Ascending aorta (tissue), 2 donors: ENCODE measurements at places on chromosomes 13 and 19.
A peak's percentile ranks its signal among the peaks of the same experiment; 100 is the strongest.

GRCh38 chr19:51686171-51686570 lies 7.0 kb upstream of the SPACA6 start:
- no peak for DNase-seq

- DNase-seq = no peak
Measured at GRCh38 chr13:44648392-44649103, 72.4 kb upstream of the TSC22D1 start.

- DNase-seq = no peak
Measured at GRCh38 chr19:2798158-2798685, 12.9 kb downstream of the THOP1 start.

GRCh38 chr13:91323349-91323748 lies 24.1 kb upstream of the MIR17HG start:
- no peak for DNase-seq

- DNase-seq = no peak
Measured at GRCh38 chr13:79621902-79622301, 140.9 kb downstream of the NDFIP2 start.

- DNase-seq = no peak
Measured at GRCh38 chr13:51996641-51997040, 14.6 kb downstream of the ATP7B start.

DNA sequence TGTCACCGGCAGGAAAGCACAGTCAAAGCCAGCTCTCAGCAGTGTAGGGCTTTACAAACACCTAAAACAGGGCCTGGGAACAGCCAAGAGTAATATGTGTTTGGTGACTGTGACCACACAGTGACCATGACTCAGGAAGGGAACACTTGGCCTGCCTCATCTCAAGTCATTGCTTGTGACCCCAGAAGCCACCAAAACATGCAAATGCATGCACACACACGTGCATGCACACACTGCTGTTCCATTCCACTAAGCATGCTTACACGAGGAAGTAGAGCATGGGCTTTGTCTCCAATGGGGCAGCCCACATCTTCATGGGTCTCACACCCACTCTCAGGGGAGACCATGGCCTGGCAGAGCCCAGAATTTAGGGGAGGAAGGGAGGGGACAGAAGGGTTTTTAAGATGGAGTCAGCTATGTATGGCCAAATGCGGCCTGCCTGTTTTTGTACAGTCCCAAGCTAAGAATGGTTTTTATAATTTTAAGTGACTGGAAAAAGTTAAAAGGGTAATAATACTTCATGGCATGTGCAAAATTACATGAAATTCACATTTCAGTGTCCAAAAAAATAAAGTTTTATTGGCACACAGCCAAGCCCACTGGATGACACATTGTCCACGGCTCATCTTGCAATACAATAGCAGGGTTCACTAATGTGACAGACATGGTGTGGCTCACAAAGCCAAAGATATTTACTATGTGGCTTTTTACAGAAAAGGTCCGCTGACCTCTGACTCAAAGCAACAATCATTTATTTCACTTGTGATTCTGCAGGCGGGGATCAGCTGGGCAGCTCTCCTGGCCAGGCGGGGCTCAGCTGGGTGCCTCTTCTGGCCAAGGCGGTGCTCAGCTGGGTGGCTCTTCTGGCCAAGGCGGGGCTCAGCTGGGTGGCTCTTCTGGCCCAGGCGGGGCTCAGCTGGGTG lies 17.3 kb downstream of the ZFR2 start:
- DNase-seq = no peak

DNA sequence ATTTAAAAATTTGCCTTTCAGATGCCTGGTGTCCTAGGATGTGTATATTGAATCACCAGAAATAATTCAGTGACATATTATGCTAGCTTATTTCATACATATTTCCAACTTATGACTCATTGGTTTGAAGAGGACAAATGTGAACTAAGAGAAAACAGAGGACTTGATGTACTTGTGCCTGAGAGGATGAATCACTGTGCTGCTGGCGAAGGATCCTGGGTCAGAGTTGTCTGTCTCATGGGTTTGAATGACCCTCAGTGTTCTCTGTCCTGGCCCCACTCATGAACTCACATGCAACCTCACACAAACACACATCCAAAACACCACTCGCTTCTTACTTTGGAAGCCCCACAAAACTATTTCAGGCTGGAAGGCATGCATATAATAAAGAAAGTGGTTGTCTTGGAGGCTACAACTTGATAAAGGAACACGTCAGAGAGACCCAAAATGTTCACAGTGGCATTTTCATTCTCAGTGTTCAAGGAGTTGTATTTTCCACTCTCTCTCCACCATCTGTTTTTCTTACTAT lies 129.0 kb upstream of the SPRY2 start:
- DNase-seq = peak; percentile 93
